ENCODE measurements at places on chromosomes 7 and 10.

DNA sequence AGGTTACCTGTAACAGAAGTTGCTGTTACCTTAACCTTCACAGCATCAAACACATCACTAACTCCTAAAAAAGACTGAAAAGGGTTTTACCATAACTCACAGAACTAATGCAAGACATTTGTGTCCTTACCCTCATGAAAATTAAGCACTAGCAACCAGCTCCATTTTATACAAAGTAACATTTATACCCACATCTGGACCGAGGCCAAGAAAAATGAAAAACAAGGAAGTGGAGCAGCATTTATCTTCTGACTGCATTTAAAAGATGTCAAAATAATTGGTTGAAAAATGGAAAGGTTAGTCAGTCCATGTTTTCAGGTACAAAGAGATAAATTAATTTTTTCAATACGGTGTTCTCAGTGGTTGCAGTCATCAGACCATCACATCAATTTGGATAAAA lies 3.1 kb upstream of the RBP4 start:
- DNase-seq: peak; percentile 81

GRCh38 chr7:132739271-132739955 lies 163.1 kb upstream of the PLXNA4 start:
- no peak for DNase-seq

GRCh38 chr10:129662426-129662825 lies 195.4 kb downstream of the MGMT start:
- no peak for DNase-seq

- no peak for DNase-seq
These were observed 293.8 kb downstream of the PHTF2 start for GRCh38 chr7:78092331-78092730.
